ENCODE measurements at places on chromosomes 16 and 17.

GRCh38 chr16:10941127-10941933, 938 bp downstream of the DEXI start:
- no peak for DNase-seq

DNA sequence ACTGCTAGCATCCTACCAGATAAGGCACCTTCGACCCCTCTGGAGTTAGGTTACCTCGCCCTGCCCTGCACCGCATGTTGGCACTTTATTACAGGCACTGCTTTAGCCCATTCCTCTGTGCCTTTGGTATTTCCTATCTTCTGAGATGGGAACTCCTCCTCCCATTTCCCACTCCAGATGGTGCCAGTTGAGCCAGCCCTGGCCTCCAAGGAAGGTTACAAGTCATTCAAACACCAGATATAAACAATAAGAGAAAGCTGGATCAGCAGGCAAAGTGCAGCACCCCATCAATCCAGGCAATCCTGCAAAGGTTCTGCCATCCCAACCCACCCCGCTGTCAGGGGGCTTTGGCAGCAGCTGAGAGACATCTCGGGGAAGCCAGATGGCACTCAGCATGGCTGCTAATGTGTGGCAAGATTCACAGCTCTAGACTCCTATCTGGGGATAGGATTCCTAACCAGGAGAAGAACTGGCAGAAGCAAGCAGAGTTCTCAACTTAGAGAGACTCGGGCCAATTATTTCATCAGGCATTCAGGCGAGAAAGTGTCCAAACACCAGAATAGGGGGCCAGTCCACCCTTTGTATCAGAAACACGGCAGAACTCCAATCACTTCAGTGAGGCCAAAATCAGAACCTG, 113.0 kb downstream of the COPRS start:
- DNase-seq: no peak

DNA sequence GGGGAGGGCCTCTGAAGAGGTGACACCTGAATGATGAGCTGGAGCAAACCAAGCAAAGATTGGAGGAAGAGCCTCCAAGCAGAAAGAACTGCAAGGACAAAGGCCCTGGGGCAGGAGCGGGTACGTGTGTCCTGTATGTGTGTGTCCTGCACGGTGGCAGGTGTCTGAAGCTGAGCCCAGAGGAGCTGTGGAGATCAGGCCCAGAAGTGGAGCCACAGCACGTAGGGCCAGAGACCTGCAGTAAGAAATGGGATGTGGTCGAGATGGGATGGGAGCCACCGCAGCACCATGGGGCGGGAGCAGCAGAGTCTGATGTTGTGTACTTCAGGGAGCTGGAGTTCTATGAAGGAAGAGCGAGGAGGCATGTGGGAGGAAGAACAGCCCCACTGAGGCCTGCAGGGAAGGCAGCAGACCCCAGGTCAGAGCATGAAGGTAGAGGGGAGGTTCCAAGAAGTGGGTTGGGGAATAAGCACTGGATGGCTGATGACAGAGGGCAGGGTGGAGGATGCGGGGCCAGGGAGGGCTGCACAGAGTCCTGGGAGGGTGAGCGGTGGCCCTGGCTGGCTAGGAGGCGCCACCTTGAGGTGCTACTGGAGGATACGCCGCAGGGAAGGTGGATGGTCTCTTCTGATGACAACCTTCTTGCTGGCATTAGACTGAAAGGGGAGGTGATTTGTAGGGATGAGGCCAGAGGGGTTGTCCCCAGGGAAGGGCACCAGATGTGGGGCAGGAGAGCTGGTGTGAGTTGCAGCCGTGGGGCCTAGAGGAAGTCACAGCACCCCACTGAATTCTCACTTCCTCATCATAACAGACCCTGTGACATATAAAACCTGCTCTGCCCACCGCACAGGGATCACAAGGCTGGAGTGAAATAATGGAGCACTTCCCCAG, 10.6 kb upstream of the CETP start:
- peak; percentile 63 for DNase-seq

- DNase-seq: peak; percentile 25
Measured at GRCh38 chr17:15291674-15292361, 26.7 kb upstream of the PMP22 start.

DNA sequence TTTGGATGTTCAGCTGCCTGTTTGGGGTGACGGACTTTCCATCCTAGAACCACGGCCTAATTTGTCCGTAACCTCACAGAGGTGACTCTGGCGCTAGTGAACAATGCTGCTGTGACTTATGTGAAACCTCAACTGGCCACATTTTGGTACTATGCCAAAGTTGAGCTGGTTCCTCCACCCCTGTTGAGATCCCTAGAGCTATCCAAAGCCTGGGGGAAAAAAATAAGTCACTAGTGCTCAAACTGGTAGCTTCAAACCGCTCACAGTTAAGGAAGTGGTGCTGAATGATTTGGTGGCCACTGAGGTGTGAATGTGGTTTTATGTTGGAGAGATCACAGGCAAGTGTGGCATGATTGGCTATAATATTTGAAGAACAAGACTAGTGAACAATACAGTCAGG, 11.3 kb upstream of the TUBG2 start:
- no peak for DNase-seq

- DNase-seq: no peak
Measured at GRCh38 chr17:4594931-4595684, 10.8 kb downstream of the SMTNL2 start.

- no peak for DNase-seq
Measured at GRCh38 chr16:56266641-56267607, 75.6 kb downstream of the GNAO1 start.

- DNase-seq: no peak
Measured at GRCh38 chr17:68328676-68329075, 37.4 kb downstream of the ARSG start.

GRCh38 chr17:69047368-69048263, 13.1 kb downstream of the ABCA9 start:
- peak; percentile 99 for DNase-seq

DNA sequence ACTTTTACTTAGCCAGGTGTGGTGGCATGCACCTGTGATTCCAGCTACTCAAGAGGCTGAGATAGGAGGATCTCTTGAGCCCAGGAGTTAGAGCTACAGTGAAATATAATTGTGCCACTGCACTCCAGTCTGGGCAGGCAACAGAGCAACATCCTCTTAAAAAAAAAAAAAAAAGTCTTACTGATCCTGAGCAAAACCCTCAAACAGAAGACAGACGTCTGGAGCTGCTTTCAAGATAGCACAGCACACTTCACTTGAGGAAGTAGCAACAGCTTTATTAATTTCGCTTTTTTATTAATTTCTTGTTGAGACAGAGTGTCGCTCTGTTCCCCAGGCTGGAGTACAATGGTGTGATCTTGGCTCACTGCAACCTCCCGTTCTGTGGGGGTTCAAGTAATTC, 10.2 kb upstream of the GGA2 start:
- no peak for DNase-seq

DNA sequence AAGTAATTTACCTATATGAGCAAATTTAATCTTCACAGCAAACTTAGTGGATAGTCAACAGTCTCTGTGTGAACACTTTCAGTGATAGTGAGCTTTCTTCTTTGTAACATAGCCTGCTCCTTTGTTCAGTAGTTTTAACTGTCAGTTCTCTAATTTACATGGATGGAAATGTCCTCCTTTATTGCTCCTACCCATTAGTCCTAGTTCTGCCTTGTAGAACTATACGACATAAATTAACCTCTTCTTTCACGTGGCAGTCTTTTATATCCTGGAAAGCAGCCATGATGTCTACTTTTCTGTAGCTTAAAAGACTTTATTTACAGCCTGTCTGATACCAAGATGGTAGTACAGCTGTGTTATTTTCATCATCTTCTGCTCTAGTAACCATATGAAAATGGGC, 143.6 kb downstream of the TANC2 start:
- no peak for DNase-seq

GRCh38 chr17:48542698-48543106, 2.2 kb downstream of the HOXB2 start:
- DNase-seq: no peak

GRCh38 chr16:58506241-58507194, 6.6 kb downstream of the NDRG4 start:
- DNase-seq: no peak

GRCh38 chr17:82786427-82786826, 34.6 kb downstream of the TBCD start:
- no peak for DNase-seq

- DNase-seq: peak; percentile 23
Measured at GRCh38 chr17:13835151-13835550, 233.4 kb upstream of the HS3ST3A1 start.
